ENCODE measurements at places on chromosomes 6 and 20.

- DNase-seq = peak; percentile 81
Measured at GRCh38 chr6:25717866-25718740, 36.4 kb upstream of the SLC17A4 start.

GRCh38 chr6:28816909-28817807, 106.6 kb downstream of the TRIM27 start:
- peak; percentile 56 for DNase-seq

- no peak for DNase-seq
Measured at GRCh38 chr6:39733704-39734103, 8.5 kb upstream of the KIF6 start.

DNA sequence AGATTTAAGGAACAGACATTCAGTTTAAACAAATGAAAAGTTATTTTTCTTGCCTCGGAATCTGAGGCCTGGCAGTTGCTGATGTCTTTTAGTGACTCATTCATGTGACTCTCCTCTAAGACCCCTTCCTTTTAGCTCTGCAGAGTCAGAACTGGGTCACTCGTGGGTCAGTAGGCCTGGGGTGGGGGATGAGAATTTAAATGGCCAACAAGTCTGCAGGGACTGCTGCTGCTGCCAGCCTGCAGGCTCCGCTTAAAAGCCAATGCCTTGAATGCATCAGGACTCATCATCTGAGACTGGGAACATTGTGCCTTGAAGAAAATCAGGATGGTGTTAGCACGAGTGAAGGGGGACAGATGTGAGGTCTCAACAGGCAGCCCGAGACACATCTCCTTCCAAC, 404.3 kb downstream of the CDH26 start:
- DNase-seq = no peak

DNA sequence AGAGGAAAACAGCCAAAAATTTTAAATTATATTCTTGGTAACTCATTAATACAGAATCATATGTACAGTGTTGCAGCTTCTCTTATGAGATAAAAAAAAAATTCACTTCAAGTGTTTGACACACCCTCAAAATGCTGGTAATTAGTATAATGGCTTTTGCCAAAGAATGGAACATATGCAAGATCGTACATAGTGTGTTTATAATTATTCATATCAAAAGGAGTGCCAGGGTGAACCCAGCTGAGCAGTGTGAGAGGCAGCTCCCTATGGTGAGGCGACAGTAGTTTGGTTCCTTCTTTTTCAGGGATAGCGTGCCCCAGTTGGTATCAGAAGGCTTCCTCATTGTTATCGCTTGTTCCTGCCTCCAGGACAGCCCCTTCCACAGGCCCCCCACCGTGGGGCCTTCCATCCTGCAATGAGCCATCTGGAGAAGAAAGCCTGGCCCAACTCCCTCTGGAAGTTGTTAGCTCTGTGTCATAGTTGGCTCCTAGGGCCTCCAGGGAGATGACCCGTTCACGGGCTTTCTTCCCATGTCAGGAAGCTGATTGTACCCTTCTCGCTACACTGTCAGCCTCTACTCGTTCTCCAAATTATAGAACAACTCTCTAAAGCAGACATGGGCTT, 150.7 kb downstream of the FRK start:
- DNase-seq = no peak

DNA sequence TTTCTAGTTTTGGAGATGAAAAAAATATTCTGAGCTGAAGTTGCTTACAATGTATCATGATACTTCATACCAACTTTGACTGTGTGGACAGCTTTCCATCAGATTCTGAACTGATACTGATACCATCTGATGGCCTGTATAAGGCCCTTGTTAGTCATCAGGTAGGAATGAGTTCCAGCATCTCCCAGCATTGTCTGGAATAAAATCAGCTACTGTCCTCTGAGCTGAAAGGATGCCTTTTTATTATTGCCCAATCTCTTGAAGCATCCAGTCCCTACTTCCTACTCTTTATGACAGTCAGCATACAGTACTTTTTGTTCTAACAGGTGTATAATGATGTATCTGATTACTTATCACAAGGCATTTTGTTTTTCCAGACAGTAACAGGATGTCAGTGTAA, 70.6 kb upstream of the EYA4 start:
- peak; percentile 19 for DNase-seq

GRCh38 chr6:51429017-51429712, 610.5 kb downstream of the TFAP2B start:
- DNase-seq = no peak

DNA sequence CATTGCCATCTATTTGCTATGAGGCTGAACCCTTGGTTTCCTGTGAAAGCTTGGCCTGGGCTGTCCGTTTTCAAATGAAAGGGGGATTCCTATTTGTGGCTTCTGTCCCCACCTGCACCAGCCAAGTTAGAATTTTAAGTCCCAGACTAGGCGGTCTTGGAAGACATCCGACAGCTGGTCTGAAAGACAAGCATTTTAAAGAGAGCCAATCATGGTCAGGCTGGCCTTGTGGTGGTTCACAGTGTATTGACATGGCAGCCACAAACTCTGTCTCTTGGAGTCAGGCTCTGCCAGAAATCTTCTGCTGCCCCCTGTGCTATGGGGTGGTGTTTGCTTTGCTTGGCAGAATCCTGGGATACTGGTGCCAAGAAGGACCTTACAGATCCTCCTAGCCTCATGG, 319.2 kb upstream of the MOCS1 start:
- DNase-seq = no peak

DNA sequence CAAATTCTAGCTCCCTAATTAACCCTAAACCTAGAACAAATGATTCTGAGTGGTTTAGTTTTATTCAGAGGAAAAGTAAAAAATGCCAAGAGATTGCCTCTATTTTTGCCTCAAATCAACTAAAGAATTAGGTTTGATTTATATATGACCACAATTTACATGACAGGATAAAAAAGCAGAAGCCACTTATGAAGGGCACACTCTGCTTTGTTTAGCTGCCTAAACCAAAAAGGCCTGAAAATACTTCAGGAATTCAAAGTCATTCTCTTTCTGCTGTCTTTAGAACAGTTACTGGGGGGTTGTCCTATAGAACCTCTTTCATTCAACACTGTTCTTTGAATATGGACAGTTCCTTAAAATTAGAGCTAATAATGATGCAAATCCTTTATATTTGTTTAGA, 5.3 kb downstream of the FBXO5 start:
- DNase-seq = no peak

DNA sequence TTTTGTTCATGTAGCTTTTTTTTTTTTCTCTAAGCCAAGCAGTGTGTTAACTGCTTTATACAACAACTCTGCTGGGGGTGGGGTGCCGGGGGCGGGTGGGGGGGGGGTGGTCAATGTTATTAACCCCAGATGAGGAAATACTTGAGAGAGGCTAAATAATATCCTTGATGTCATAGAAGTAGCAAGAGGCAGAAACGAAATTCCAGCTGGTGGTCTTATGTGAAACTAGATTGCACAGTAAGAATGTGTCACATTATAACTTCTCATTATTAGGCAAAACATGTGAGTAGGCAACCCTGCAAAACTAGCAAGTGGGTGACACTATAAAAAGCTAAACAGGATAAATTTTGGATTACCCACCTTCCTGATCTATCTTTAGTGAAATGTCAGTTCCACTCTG, 12.8 kb downstream of the MYLK4 start:
- no peak for DNase-seq

- DNase-seq = no peak
Measured at GRCh38 chr6:42599558-42599957, 35.7 kb downstream of the UBR2 start.
